CD4-positive, alpha-beta T cell treated with Interleukin-12 subunit alpha and Interleukin-12 subunit beta, for 1 hour (primary cell): ENCODE measurements at places on chromosomes 2 and 18.
A peak's percentile ranks its signal among the peaks of the same experiment; 100 is the strongest.

DNA sequence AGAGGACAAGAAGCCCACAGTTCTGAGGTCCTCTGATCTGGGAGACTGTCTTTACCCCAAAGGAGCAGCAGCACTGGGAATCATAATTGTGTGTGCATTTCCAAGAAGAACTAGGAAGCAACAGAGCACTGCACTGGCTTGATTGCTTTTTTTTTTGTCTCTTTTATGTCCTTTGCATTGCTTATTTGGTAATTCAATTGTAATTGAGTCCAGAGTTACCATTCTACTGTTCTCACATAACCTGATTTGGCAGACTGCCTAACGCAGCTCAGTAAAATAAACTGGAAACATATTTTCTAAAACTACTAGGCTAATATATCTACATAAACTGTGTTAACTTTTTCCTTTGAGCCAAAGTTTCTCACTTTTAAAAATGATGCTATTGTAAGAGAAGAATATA, 190.3 kb upstream of the SLC8A1 start:
- no peak for DNase-seq

DNA sequence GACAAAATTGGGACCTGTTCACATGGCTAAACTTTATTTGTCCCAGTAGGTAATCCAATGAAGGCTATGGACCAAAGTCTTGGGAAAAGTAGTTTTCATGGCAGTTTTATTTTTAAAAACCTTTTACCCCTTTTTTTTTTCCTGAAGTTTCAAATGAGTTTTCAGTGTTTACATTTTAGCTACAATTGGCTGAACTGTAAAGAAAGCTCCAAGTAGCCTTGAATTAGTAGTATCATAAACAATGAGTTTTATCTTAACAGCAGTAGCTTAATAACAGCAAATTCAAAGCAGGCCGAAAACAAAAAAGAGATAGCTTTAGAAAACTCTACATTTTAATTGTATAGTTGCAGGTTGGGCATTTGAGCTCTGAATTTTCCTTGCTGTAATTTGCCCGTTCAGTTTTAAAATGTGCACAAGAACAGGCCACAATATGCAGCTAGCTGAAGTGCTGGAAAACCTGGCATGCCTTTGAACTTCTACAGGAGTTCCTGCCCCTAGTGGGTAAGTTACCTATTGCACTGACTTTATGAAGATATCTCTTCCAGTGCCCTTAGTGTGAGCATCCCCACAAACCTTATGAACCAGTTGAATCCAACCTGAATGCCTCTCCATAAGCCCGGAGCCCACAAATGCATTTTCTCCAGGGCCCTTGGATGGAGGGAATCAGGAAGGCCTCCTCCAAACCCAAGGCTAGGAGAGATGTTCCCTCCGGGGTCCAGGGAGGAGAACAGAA, 106.7 kb downstream of the XRCC5 start:
- DNase-seq, result no peak

- peak; percentile 9 for DNase-seq
Observed at GRCh38 chr2:153163055-153163454, 315.5 kb downstream of the RPRM start.

GRCh38 chr2:173397539-173397938, 42.9 kb downstream of the CDCA7 start:
- no peak for DNase-seq

DNA sequence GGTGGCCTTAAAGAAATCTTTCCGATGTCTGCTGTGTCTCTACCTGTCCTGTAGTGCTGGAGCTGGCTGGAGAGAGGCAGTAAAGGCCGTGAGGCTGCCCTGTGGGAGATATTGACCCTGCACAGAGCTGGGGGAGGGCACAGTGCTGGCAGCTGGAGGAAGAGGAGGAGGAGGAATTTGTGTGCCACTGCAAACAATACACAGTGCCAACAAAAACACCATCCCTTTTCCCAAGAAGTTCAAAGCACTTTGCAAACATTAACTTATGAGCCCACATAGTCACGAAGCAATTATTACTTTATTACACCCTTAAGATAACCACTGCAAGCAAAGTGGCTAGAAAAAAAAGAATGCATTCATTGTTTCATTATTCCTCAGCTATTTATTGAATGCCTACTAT, 45.0 kb upstream of the CYTIP start:
- DNase-seq, result no peak

GRCh38 chr2:147030966-147031720, 813.7 kb upstream of the ACVR2A start:
- no peak for DNase-seq

DNA sequence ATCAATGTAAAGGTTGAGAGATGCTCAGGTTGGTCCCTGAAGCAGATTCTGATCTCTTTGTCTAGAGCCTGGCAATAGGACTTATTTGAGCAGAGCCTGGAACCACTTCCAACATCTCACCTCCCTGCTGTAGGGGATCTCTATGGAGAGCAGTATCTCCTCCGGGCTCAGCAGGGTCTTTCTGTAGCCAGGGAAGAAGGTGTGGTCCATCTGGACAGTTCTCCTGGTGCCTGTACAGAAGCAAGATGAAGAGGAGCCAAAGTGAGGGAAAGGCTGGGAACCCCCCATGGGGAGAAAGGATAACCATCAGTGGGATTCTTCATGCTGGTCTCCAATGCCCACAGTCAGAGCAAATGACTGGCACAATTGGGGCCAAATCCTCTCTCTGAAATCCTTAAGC, 34.8 kb downstream of the XDH start:
- DNase-seq, result no peak

- DNase-seq, result no peak
Observed at GRCh38 chr2:172833898-172834297, 98.3 kb downstream of the RAPGEF4 start.

DNA sequence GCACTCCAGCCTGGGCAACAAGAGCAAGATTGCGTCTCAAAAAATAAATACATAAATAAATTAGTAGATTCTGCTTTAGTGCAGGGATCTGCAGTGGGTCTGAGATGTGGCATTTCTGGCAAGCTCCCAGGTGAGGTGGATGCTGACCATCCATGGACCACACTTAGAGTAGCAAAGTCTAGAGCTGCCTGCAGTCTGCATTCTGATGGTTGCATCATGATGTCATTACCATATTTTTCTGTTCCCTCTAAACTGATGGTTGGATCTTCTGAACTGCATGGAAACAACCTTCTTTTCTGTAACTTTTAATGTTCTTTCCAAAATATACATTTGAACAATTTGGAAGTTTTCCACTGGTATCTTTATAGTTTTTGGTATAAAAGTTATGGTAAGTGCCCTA, 42.9 kb downstream of the MYL12B start:
- no peak for DNase-seq

DNA sequence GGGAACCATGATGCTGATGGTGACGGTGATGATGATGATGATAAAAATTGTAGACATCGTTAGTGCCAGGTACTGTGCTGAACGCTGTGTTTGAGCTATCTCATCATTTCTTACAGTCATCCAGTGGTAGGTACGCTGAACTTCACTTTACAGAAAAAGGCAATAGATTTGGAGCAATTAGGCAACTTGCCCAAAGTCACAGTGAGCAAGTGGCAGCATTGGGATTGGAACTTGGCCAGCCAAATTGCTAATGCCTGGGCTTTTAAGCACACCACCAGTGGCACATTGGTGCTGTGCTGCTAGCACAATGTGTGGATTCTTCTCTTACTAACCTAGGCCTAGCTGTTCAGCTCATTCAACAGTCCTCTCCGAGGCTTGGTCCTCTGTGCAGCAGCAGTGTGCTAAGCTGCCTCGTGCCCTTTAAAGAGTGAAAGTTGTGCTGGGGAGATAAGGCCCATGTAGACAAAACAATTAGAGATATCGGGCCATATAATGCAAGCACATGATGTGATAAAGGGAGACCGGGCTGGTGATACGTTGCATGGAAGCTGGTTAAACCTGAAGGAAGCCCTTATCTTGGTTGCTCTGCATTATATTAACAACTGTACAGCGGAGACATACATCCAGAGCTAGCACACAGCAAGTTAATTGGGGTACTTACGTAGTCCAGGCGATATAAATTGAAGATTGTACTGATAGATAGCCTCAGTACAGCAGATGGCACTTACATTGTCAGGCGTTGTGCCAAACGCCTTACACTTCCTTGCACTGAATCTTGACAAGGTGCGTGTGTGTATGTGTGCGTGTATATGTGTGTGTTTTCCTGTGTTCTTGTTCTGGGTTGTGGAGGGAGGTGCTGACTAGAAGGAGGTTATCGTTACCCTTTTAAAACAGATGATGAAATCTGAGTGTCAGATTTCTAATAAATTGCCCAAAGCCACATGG, 28.4 kb downstream of the HK2 start:
- no peak for DNase-seq

DNA sequence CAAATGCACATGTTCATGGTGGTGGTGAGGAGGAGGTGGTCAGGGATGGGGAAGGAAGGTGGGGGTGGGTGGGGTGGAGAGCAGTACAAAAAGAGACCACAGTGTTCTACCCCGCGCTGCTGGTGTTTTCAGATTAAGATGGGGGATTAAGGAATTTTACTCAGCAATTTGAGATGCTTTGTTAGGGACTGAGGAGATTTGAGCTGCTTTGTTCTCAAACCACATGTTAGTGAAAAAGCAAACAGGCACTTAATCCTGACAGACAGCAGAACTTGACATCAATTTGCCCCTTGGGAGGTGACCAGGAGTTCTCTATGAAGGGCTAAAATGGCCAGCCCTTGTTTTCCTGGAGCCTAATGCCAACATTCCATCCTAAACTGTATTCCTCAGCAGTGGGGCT, 244.5 kb downstream of the MEIS1 start:
- DNase-seq, result no peak

DNA sequence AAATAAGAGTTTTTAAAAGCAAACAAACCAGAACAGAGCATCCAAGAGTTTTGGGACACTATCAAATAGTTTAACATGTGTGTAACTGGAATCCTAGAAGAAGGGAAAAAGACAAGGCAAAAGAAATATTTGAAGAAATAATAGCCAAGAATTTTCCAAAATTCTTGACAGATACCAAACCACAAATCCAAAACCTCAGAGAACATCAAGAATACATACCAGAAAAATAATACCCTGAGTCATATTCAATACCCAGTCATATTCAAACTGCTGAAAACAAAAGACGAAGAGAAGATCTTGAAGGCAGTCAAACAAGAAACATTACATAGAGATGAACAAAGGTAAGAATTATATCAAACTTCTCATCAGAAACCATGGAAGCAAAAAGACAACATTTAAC, 22.9 kb downstream of the INO80C start:
- no peak for DNase-seq

GRCh38 chr2:120474486-120474885, 128.6 kb downstream of the INHBB start:
- DNase-seq, result no peak

DNA sequence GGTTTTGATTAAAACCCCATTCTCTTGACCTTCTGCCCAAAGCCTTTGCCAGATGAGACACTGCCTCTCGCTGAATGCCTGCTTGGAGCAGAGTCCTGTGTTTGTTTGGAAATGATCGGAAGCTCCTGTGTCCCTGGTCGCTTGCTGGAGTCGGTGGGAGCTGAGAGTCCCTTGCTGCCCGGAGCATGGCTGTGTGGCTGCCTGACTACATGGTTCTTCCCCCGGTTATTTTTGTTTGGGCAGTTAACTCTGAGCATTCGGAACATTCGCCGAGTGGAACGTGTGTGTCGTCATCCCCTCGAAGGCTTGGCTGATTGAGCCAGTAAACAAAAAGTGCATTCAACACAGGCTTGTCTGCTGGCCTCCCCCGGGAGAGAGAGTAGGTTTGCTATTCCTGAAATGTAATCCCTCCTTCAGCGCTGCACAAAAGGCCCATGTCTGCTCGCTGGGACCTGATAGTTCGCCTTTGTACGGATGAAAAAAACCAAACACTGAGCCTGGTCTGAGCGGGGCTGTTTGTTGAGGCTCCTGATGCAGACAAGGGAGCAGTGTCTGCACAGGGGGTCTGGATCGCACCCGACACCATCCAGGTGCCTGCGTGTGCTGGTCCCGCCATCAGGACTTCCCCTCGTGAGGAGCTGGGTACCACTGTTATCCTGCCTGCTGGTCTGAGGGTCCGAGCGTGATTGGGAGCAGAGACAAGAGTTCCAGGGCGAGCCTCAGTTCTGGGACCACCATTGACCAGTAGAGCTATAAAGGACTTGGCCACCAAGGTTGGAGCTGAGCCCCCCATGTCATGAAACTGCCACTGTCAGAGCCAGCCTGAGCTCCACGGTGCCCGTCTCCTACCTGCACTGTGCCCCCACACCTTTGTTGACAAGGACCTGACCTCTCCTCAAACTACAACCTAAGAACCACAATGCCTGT, 83.8 kb downstream of the AGAP1 start:
- DNase-seq, result no peak

DNA sequence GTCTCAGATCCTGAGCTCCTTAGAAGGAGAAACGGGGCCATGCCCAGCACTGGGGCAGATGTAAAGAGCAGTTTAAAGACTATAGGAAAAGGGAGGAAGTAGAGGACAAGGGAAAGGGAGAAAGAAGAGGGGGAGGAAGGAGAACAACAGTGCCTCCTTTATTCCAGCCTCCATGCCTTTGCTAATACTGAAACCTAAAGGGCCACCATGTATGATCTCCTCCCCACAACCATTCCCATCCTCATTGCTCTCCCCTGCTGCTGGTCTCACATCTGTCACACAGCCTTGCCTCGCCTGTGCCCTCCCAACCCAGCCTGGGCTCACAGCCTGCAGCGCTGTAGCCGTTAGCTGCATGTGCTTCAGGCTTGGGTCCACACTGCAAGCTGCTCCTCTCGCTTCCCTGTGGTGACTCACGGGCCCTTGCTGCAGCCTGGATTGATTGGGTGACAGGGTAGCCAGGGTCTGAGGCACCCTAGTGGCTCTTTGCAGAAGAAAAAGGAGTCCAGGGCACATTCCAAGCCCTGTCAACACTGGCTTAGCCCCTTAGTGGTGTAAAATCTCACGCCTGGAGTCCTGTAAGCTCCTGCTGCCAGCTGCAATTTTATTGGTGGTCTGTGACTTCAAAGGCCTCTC, 281.9 kb downstream of the SRBD1 start:
- DNase-seq, result no peak

- no peak for DNase-seq
Observed at GRCh38 chr2:109320195-109320922, 191.4 kb downstream of the SH3RF3 start.

DNA sequence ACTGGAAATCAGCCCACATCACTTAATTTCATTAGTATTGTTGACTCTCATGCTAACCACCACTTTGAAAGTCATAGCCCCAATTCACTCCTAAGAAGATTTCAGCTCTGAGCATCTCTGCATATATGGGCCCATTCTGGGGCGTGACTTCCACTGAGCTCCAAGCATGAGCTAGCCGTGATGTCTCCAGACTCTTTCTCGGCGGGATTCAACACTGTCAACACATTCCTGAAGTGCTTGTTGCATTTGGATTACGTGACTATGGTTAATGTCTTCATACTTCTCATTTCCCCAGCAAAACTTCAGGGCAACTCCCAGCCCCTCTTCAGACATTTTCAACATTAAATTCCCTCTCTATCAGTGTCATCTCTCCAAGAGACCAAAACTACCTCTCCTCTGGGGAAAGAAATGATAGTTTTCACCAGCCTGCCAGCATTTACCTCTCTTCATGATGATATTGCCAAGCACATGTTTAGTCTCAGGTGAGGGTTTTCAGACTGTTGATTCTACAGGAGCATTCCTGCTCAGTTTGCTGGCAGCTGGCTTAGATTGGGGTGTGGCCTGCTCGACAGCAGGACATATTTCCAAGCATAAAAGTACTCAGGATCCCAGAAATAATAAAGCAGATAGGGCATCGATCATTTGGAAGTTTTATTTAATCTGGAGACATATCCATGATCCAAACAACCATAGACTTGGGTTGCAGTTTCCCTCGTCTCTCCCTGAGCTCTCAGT, 81.7 kb downstream of the FEZ2 start:
- no peak for DNase-seq

- no peak for DNase-seq
Observed at GRCh38 chr2:182550234-182550633, 123.4 kb upstream of the PDE1A start.

- DNase-seq, result peak; percentile 52
Observed at GRCh38 chr2:239363946-239364637, 36.7 kb downstream of the HDAC4 start.

- DNase-seq, result no peak
Observed at GRCh38 chr2:95289253-95289652, 7.9 kb upstream of the KCNIP3 start.
